COLO829 (cell line): ENCODE measurements at places on chromosomes 2 and 18.

- no peak for DNase-seq
Observed at GRCh38 chr18:50862401-50862800, 16.5 kb upstream of the ME2 start.

GRCh38 chr2:120766470-120767351 lies 31.0 kb downstream of the GLI2 start:
- no peak for DNase-seq

DNA sequence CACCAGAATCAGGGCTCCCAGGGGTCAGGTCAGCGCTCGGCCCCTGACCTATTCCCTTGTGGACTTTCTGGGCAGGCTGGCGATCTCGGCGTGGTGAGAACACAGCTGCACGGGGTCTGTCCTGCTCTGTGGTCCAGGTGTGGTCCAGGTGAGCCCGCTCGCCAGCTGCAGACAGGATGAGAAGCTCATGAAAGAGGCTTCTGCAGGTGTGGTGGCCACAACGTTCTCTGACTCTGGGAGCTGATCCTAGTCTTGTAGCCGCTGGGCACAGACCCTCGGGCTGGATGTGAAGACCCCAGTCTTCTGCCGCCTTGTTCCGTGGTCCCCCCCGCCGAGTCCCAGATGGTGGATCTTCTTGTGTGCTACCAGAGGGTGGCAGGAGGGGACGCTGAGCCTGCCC lies 129.7 kb downstream of the RTP5 start:
- DNase-seq = no peak

- no peak for DNase-seq
Observed at GRCh38 chr18:75496151-75496550, 68.6 kb upstream of the SMIM21 start.

GRCh38 chr2:69089998-69090397 lies 77.0 kb downstream of the ANTXR1 start:
- DNase-seq = no peak

- no peak for DNase-seq
Observed at GRCh38 chr18:27073404-27073830, 111.7 kb downstream of the CHST9 start.

DNA sequence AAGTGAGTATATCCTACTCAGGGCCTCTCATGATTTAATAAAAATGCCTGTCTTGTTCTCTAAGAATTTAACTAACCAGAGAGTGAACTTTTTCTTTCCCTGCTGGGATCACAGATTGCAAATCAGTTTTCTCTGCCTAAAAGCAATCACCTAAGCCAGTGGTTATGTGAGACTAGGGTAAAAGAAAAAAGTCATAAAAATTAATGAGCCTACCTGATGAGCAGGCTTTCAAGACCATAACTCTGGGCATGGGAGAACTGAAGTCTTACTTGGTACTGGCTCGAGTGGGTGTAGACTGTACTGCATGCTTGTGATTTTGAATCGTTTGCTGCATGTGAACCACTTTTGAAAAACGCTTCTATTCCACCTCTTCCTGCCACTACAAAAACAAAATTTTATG lies 1677.0 kb upstream of the LRRTM1 start:
- no peak for DNase-seq

DNA sequence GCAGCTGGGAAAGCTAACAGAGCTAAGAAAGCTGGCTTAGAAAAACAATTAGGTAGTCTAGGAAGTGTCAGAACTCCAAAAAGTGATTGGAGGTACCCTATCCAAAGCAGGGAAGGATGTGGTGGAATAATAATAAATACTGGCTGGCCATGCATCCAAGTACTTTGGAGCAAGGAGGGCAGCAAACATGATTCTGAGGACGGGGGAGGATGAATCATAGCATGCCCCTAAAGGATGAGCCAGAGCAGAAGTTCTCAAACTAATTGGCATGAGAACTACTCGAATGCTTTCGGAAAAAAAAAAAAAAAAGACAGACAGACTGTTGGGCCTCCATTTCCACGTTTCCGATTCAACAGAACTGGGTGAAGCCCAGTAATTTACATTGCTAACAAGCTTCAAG lies 2.4 kb downstream of the CWC22 start:
- DNase-seq = no peak

DNA sequence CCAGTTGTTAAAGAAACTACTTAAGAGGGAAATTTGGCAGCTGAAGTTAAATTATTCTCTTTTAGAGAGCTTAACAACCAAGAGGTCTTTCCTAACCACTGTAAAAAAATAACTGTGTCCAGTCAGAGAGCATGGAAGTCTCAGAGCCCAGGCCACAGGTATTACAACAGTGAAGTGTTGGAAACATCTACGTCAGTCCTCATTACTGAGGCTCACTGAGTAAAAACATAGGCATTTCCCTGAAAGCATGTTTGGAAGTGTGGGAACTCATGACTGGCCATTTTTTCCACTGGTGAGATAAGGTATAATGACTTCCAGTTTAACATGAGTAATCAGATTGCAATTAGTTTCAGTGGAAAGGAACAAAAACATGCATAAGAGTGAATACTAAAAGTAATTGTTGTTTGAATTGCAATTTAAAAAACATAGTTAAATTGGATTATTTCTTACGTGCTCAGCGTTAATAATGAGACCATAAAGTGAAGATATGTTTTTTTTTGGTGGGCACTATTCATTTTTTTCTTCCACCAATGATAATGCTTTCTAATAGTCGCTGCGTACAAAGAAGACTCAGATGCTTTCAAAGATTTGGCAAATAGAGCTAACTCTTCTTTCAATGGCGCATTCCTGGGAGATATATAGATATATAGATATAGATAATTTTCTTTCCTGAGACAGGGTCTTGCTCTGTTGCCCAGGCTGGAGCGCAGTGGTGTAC lies 60.8 kb downstream of the EFEMP1 start:
- DNase-seq = peak; percentile 78

DNA sequence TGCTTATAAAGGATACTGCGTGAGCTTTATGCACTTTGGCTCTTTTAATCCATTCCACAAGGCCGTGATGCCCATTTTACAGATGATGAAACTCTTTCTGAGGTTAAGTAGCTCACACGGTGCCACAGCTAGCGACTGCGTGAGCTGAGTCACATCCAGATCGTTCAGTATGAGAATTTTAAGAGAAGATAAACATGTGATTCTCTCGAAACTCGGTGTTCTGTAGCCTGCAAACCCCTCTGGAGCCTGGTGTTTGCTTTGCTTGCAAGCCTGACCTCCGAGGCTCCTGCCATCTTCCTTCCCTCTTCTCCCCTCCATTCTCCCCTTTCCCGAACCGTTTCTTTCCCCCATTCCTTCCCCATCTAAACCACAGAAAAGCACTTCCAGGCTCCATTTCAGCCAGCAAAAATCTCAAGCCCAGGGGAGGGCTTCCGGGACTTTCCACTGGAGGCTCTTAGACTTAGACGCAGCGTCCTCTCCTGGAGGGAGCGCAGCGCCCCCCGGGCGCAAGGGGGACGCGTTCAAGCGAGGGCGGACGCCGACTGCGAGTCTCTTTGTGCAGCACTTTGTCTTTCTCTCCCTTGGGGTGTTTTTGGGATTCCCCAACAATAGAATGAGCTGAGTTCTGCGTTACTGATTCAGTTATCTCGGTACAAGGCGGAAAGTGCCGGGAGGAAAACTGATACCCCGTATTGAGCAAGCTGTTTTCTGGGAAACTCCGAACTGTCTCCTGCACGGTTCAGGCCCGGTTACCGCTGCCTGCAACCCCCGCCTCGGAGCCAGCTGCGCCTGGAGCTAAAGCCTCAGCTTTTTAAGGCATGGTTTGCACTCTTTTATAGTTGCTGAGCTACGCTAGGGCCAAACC lies 38.0 kb downstream of the CYP1B1 start:
- no peak for DNase-seq

DNA sequence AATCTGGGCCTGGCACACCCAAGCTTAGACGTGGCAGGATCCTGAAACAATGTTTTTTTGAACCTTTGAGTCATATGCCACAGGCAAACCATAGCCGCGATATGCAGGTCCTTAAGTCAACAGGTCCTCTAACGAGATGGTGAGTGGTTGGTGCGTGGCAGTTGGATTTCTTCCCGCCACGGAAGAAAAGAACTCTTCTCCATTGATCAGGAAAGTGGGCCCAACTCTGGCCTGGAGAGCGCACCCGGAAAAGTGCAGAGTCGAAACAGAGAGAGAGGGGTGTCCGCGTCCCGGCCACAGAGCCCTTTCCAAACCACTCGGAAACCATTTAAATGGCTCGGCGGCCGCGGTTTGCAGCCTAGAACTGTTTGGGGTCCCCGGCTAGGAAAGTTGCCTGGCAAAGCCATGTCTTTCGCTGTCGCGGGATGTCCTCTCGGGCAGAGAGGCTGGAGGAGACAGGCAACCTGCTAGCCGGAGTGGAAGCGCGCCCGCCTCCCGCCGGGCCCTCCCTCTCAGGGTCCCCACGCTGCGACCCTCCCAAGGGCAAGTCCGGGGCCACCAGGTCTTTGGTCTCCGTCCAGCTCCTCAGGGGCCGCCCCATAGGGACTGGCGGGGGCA lies 777 bp downstream of the GALNT3 start:
- no peak for DNase-seq

- DNase-seq = no peak
Observed at GRCh38 chr2:68766376-68766845, 31.8 kb downstream of the ARHGAP25 start.

GRCh38 chr2:181250691-181251090 lies 206.5 kb upstream of the ITGA4 start:
- no peak for DNase-seq

GRCh38 chr2:172013396-172013795 lies 13.6 kb downstream of the METAP1D start:
- no peak for DNase-seq

DNA sequence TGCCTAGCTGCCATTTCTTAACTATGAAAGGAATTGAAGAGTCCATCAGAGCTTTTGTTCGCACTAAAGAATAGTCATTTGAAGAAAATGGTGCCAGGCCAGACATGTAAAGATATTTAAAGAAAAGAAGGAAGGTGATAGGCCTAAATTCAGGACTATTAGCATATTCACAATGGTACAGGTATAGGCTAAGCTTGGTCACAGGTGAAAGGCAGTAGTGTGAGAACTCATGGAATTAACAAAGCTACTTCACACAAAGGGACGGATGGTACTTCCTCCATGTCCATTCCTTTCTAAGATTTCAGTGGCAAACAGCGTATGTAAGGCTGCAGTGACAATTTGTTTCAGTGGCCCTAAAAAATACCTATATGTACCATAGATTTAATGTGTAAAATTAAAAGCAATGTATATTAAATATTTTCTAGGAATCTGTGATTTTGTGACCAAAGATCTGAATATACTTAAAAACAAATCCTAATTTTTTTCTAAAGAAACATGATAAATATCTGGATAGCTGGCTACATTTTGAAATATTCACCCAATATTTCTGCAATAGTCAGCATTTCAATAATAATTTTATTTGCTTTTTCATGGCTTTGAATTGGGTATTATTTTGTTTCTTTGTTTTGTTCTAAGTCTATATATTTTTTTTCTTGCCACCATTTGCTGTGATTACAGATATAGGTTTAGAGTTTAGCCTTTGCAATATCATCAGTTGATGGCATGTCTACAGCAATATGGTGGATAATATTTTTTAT lies 116.1 kb downstream of the CAMKMT start:
- DNase-seq = no peak

GRCh38 chr2:98445177-98445682 lies 572 bp downstream of the INPP4A start:
- no peak for DNase-seq

DNA sequence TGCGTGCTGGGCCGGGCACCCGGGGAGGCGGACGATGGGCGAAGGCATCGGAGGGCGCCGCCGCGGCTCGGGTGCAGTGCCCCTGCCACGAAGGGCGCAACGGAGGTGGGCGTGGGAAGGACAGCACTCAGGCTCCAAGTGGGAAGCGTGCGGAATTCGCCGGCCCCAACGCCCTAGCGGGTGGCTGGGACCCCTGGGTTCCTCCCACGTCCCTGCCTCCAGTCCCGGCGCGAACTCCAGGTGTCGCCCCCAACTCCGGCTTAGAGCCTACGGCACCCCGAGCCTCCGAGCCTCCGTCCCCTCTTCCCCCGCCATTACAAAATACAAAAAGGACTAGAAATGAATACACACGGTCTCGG lies 1.3 kb downstream of the CYP27C1 start:
- no peak for DNase-seq

DNA sequence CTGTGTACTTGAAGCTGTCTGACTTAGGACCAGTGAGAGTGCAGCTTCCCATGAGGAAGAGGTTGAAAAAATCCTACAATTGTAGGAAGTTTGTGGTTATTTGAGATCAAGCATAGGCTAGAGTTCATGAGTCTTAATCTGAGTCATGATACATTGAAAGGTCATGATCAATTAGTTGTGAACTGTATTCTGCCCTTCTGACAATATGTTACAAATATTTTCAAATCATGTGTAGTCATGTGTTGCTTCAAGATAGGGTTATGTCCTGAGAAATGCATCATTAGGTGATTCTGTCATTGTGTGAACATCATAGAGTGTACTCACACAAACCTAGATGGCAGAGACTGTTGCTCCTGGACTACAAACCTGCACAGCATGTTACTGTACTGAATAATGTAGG lies 68.4 kb upstream of the MFF start:
- no peak for DNase-seq

DNA sequence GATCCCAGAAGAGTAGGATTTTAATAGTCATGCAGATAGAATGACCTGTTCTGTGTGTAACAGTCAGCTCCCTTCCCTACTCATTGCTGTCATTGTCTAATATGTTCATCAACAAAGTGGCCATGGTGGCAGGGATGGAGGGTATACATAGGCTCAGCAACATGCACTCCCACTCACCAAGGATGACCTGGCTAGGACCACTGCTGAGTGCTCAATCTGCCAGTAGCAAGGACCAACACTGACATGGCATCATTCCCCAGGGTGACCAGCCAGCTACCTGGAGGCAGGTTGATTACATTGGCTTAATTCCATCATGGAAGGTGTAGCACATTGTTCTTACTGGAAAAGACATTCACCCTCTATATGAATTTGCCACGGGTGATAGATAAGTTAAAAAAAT lies 401.7 kb upstream of the CELF4 start:
- DNase-seq = no peak

GRCh38 chr2:45040786-45041185 lies 31.5 kb upstream of the SIX2 start:
- DNase-seq = no peak

DNA sequence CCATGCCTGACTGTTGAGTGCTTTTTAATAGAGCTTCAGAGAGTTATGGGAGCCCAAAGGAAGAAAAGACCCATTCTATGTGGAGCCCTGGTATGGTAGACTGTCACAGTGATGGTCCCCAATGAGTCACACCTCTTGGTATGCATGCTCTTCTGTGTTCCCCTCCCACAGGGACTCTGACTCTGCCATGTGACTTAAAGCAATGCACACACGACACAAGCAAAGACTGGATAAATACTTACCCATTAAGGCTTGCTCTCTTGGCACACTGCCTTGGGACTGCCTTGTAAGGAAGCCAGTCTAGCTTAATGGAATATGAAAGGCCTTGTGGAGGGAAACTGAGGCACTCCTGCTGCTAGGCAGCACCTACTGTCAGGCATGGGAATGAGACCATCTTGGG lies 16.7 kb upstream of the DTNB start:
- DNase-seq = peak; percentile 49

DNA sequence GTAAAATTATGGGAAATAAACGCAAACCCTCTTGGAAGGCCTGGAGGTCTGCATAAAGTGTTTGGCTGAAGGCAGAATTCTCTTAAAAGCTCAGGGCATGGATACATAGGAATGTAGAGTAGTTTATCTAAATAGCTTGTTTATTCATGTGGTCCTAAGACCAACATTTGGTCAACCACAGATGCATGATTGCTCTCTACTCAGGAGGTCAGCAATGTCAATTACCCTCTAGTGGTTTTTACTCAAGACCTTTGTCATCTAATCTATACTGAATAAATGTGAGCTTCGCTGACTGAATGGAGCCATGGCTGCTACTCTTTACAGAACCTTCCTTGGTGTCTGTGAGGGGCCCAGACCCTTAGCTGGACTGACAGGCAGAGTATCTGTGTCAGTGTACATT lies 139.8 kb downstream of the ATL2 start:
- DNase-seq = no peak

GRCh38 chr2:173048522-173048896 lies 27.1 kb upstream of the MAP3K20 start:
- no peak for DNase-seq
